ENCODE measurements at places on chromosomes 5 and 9.

GRCh38 chr5:54249210-54250028, 61.0 kb downstream of the ARL15 start:
- peak; percentile 12 for DNase-seq

- DNase-seq: no peak
Observed at GRCh38 chr9:3699883-3700282, 174.1 kb upstream of the RFX3 start.

- no peak for DNase-seq
Observed at GRCh38 chr5:85143138-85143537, 758.5 kb upstream of the EDIL3 start.

- DNase-seq: no peak
Observed at GRCh38 chr9:72327631-72328030, 37.4 kb downstream of the ZFAND5 start.

- peak; percentile 37 for DNase-seq
Observed at GRCh38 chr5:131423056-131423455, 159.2 kb downstream of the CDC42SE2 start.

DNA sequence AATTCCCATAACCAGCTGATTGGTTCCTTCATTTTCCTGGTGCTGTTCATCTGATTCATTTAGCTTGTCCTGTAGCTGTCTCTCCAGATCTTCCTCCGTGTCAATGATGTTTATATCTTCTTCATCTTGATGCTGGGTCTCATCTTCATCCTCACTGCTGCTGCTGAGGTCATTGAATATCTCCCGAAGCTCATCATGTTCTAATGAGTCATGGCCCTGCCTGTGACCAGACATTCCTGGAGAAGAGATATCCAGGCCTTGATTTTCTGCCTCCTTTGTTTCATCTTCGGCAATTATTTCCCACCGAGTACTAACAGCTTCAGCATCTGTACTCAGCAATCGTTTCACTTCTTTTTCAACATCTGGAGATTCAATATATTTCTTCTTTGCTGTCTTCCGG, 1.4 kb downstream of the TAF7 start:
- no peak for DNase-seq

GRCh38 chr9:118984607-118985006, 384.6 kb downstream of the BRINP1 start:
- no peak for DNase-seq

DNA sequence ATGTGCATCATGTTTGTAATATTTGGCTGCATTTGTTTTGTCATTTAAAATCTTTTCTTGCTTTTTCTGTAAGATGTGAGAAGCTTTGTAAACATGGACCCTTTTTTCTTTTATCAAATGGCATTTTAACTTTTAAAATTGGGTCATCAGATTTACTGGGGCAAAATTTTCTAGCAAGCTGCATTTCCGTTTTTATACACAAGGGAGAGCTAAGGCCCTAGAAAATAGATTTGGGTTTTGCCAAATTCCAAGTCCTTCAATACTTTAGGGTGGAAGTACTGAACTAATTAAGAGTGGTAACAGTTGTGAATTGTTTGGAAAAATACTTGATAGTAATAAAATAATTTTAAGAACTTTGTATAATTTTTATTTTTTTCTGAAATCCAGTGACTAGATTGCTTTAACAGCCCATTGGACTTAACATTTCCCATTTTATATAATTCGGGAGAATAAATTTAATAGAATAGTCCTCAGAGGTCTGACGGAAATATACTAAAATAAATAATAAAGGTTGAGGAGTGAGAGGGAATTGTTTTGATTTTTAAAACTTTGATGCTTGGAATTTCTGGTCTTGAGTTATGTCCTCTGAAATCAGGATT, 117.4 kb downstream of the SMARCA2 start:
- peak; percentile 36 for DNase-seq

DNA sequence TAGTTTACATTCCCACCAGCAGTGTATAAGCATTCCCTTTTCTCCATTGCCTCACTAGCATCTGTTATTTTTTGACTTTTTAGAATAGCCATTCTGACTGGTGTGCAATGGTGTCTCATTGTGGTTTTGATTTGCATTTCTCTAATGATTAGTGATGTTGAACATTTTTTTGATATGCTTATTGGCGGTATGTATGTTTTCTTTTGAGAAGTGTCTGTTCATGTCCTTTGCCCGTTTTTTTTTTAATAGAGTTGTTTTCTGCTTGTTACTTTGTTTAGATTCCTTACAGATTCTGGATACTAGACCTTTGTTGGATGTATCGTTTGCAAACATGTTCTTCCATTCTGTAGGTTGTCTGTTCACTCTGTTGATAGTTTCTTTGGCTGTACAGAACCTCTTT, 25.3 kb downstream of the NIPBL start:
- DNase-seq: no peak

DNA sequence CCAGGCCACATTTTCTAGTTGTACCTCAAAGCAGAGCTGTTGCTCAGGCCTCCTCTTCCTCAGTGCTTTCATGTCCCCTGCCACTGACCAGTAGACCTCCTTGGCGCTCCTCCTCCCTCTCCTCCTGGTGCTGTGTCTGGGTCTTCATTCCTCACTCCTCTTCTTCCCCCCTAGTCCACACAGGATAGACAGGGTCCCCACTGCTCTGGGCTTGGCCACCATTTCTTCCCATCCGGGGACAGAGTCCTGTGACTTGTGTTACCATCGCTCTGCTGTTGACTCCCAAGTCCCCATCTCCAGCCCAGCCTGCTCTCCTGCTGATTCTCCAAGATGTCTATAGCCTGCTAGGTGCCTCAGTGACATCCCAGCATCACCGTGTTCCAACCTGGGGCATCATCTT, 88.2 kb upstream of the HRH2 start:
- DNase-seq: no peak

DNA sequence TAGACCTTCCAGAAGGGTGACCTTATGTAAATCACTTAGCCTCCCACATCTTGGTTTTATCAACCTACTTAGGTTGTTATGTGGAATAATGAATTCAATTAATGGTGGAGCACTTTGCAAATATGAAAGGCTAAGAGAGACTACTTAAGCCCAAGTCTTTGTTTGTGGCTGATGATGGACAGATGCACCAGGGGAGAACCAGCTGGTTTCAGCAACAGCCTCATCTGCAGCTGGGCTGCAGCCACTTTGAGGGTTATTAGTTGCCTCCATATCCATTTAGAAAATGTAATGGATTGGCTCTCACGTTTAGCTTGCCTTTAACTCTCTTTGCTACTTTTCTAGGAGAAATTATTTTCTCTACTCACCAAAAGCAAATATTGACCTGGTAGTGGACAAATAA, 146.6 kb downstream of the ESM1 start:
- DNase-seq: no peak

DNA sequence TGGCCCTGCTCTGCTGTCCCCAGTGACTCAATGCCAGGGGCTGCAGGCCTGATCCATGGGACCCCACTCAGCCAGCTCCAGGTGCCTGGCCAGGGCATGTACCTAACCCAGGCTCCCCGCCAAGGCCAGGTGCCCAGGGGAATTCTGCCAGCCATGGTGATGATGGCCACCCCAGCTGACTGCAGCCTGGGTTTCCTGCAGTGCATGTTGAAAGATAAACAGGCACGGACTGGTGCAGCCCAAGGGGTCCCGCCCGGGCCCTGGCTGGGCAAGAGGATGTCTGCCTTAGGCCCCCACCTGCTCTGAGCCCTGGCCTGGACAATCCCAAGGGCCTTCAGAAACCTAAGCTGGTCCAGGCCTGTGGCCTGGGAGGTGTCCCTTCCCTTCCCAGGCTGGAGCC, 1.2 kb downstream of the ABCA2 start:
- no peak for DNase-seq

DNA sequence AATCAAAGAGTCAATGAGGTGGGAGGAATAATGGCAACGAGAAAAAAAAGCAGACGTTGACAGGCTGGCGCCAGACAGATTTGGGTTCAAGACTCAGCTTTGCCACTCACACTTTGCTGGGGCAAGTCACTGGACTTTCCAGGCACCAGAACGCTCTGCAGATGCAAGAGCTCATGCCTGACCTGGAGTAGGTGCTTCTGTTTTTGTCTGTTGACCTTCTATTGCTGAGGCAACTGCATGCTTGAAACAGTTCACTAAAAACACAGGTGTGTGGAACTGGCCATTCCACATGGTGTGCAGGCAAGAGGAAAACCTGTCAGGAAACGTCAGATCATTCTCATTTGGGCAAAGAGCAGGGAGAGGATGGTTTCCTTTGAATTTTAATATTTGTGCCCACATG, 161.2 kb upstream of the SMIM23 start:
- no peak for DNase-seq

DNA sequence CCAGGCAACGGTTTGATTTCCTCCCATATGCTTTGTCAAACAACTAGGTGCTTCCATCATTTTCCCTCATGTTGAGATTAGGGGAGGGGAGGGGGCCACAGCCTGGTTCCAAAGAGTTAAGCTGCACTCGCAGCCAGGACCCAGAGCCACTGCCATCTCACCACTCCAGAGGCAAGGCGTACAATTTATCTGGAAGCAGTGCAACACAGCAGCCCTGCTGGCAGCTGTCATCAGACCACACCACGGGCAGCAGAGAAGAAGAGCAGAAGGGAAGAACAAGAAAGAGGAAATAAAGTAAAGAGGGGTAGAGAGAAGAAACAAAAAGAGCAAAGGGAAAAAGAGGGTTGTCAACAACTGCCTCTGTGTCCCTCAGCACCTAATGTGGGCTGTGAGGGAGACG, 38.9 kb downstream of the MED27 start:
- DNase-seq: no peak

GRCh38 chr5:73673161-73673591, 47.2 kb downstream of the ARHGEF28 start:
- DNase-seq: no peak

- no peak for DNase-seq
Observed at GRCh38 chr5:133667217-133667616, 54.9 kb upstream of the FSTL4 start.

- DNase-seq: no peak
Observed at GRCh38 chr9:83081846-83082245, 18.9 kb upstream of the RASEF start.

- no peak for DNase-seq
Observed at GRCh38 chr9:2817999-2818803, 25.7 kb downstream of the PUM3 start.

GRCh38 chr9:20087481-20087880, 298.6 kb upstream of the SLC24A2 start:
- no peak for DNase-seq

DNA sequence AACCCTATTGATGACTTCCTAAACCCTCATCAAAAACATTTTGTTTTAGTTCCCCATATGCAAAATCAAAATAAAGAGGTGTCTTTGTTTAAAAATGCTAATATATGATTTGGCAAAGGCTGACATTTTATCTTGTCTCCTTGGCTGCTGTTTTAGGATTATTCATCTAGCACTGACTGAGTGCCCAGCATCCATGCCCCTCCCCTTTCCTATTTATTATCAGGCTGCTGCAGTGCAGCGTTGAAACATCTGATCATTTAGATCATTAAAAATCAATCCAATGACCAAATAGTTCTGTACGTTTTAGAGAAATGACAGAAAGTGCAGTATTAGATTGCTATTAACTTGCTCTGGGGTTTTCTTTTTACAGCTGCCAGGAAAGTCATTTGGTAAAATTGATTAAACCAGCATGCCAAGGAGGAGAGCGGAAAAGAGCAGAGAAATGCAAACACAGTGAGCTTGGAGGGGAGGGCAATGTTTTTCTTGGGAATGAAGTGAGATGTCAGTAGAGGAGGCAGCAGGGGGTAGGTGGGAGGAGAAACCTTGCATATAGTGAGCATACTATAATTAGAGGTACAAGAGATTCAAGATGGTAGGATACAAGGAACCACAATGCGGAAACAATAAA, 286.3 kb downstream of the PDE4D start:
- DNase-seq: no peak

DNA sequence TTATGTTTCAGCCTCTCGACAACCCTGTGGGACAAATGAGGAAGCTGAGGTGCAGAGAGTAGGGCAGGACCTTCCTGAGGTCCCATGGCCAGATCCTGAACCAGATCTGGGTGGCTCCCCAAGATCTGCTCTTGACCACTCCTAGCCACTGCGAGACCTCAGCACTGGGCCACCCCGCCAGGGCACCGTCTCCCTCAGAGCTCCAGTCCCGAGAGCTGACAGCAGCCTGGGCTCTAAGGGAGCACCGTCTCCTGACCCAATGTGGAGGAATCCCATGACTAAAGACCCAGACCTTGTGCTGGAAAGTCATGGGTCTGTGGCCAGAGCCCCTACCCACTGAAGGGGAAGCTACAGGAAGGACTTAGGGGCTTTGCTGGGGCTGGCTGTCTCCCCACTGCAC, 4.5 kb upstream of the LMX1B start:
- no peak for DNase-seq

DNA sequence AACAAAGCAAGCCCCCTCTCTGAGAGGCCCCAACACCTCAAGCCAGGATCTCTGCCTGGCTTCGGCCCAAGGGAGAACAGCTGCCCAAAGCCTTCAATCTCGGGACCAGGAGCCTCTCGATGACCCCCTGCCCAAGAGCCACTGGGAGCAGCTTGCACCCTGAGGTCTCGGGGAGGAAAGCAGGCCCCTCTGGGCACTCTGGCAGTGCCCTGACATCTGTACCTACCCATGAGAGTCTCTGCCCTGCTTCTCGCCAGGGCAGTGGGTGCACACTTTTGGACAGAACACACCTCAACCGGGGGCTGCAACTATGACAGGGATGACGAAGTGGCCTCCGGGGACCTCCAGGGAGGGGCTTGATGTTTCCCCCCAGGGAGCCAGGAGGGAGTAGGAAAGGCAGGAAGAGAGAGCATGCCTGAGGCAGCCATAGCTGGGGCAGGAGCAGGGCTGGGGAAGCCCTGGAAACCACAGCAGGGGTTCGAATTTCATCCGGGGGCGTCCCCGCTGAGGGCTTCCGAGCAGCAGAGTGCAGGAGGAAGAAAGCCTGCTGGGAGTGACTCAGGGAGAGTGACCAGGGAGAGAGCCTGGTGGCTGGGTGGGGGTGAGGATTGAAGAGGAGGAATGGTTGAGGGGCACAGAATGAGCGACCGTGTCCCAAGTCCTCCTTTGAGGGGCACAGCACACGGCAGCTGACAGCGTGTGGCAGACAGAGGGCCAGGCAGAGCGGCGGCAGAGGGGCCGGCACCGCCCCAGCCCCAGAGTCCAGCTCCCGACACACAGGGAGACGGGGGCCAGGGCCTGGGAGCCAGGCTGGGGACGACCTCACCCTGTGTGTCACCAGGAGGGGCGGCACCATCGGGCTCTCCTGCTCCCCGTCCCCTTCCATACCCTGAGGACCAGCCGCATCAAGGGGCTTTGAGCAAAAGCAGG, 1.8 kb downstream of the LPCAT1 start:
- no peak for DNase-seq

- DNase-seq: peak; percentile 31
Observed at GRCh38 chr5:31854181-31855133, 215.5 kb downstream of the PDZD2 start.

DNA sequence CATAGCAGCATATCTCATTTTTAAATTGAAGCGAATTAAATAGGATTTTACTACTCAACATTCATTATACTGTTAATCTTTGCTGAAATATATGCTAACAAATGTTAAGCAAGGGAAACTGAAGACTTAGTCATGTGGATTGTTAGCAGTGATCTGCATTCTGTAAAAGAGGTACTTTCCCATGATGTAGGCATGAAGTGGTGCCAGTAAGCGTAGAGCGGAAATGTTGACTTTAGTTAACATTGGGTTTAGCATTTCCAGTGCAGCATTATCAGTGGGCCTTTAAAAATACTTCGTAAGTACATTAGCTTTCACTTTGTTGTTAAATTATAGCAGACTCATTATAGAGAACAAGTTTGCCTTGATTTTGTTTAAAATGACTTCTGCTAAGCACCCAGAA, 130.3 kb downstream of the CDC42SE2 start:
- no peak for DNase-seq

Measured in pons (tissue), 1 donor.